ENCODE measurements at places on chromosomes 6 and 20. TPM values are rescaled to one million over a fixed set of nuclear protein-coding genes. Genes with fewer than 3 reads are reported as not detected.
A peak's percentile ranks its signal among the peaks of the same experiment; 100 is the strongest.

Gene GHRH
- not detected for total RNA-seq

Gene FOXF2
- 170 TPM for total RNA-seq

Gene SNX9
- total RNA-seq = 80.5 TPM

Gene SLC22A7
- total RNA-seq = not detected

Gene BTN1A1
- not detected for total RNA-seq

Gene TMEM170B
- total RNA-seq = 5.5 TPM

Gene OPRM1
- 1.2 TPM for total RNA-seq

Gene SLC35D3
- 0.17 TPM for total RNA-seq

Gene SCP2D1
- not detected for total RNA-seq

GRCh38 chr6:154304191-154304590 lies 52.4 kb downstream of the IPCEF1 start:
- DNase-seq = no peak

DNA sequence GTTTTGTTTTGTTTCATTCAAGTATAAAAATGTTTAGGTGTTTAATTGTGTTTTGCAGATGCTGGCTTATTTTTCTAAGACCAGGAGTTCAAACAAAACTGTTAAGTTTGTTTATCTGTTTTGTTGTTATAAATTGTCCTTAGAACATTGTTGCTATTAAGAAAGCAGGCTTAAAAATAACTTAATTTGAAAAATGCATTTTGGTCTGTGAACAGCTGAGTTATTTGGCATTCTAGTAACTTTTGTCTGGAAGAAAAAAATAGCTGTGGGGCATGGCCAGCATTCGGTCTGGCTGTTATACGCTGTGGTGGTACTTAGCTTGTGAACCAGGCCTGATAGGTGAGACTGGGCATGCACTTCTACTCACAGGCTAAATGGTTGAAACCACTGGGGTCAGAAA lies 37.8 kb downstream of the SLX4IP start:
- no peak for DNase-seq

GRCh38 chr6:138972226-138972665 lies 15.8 kb downstream of the REPS1 start:
- DNase-seq = no peak

GRCh38 chr6:8442150-8442549 lies 6.8 kb upstream of the SLC35B3 start:
- no peak for DNase-seq

- no peak for DNase-seq
These were observed 55.5 kb downstream of the TPBG start for GRCh38 chr6:82419132-82419581.

DNA sequence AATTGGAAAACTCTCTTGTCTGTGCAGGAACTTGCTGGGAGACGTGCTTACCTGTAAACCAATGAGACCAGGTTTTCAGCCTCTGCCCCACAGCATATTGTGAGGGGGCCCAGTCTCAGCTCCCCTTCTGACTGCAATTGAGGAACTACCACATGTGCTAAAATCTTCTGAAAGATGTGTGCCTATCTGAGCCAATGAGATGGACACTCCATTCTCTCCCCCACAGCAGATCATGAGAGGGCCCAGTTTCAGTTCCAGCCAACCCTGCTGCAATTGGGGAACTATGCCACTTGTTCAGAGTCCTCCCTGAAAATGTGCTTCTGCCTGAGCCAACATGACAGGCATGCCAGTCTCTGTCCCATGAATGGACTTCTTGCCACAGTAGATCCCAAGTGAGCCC lies 20.9 kb upstream of the PI3 start:
- DNase-seq = no peak

DNA sequence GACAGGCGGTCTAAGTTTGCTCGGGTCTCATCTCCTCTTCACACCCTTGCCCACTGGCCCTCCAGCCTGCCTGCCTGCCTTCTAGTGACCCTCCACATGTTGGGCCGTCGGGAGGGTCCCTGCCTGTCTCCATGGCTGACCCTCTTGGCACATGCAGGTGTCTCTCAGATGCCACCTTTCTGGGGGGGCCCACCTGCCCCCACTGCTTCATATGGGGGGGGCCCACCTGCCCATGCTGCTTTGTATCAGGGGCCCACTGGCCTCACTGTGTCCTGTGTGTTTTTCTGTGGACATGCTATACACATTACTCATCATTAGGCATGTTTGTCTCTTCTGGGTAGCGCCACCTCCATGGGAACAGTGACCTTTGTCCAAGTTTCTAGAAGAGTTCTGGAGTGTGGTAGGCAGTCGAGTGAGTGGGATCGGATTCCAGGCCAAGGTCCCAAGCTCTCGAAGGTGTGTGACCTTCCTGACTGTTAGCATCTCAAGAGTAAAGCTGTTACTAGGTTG lies 40.4 kb upstream of the KIF25 start:
- no peak for DNase-seq

DNA sequence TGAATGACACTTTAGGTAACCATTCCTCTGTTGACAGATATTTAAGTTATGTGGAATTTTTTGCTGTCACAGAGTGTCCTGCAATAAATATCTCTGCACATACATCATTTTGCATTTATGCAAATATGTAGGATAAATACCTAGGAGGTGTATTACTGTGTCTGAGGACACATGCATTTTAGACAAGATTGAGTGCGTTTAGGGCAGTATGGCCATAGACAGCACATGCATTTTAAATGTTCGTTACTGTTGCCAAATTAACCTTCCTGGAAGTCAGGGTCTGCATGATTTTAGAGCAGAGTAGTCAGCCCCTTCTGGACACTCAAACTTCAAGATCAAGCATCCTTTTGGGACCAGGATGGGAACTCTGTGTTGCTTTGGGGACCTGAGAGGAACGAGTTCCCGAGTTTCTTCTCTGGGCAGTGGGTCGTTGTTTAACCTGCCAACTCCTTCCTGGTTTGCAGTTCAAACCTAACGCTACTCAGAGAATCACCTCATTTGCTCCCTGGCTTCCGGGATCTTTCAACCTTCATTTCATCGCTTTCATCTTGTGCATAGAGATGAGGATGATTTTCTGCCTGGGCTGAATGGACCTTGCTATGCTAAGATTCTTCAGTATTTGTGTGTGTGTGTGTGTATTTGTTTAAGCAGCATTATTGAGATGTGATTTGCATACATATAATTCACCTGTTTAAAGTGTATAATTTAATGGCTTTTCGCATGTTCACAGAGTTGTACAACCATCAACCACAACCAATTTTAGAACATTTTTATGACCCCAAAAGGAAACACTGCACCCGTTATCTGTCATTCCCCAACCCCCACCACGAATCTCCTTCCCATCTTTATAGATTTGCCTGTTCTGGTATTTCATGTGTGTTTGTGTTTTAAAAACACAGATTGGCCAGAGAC lies 9.8 kb downstream of the BCAS4 start:
- DNase-seq = no peak

DNA sequence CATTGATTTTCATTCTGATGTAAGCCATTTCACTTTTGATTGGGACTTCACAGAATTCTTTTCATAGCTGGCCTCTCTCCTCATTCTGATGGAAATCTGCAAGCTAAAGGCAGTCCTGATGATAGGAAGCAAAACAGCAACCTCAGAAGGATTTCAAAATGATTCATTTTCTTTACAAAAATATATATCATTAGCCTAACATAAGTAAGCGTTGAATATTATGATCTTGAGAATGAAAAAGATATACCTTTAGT lies 143.1 kb upstream of the GJE1 start:
- DNase-seq = no peak

DNA sequence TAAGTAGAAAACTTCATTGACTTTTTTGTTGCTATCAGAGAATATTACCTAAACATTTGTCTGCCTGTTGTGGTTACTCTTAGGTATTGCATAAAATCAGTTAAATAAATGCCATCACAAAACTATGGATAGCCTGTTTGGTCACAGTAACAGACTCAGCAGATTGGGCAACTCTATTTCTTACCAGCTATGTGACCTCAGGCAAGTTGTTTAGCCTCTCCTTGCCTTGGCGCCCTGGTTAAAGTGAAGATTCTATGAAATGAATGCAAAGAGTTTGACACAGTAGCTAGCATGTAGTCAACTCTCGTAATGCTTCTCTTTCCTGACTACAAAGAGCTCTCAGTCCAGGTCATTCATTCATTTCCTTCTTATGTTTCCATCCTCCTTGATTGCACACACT lies 82.5 kb upstream of the ID4 start:
- no peak for DNase-seq

DNA sequence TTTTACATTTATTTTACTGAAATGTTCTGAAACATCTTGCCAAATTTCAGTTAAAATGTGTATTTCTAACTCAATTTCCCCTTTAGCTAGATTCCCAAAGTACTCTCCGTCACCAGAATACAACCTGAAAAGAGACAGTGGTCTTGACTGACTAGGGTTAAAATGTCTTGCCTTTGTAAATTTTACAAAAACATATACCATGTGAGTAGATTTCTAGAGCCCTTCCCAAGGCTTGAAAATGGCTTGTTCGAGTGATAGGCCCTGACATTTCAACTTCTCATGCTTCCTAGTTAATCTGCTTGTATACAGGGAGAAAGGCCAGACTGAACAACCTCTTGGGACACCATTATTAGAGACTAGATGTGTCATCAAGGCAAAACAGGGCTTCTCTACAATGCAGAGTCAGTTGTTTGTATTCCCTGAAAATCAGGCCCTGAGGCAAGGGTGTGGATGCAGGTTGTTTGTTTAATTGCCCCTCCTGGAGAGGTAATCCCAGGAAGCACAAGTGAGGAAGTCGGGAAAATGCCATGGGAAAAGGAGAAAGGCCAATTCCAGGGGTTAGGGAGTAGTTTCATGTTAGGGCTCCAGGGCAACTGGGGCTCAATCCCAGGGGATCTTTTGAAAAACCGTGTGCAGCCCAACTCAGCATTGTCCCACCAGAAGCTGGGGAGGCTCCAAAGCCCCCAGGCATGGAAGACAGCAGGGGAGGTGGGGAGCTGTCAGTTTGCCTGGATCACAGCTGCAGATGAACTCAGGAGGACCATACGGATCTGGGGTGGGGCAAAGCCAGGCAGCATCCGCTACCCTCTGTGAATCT lies 11.6 kb upstream of the TFB1M start:
- DNase-seq = no peak

DNA sequence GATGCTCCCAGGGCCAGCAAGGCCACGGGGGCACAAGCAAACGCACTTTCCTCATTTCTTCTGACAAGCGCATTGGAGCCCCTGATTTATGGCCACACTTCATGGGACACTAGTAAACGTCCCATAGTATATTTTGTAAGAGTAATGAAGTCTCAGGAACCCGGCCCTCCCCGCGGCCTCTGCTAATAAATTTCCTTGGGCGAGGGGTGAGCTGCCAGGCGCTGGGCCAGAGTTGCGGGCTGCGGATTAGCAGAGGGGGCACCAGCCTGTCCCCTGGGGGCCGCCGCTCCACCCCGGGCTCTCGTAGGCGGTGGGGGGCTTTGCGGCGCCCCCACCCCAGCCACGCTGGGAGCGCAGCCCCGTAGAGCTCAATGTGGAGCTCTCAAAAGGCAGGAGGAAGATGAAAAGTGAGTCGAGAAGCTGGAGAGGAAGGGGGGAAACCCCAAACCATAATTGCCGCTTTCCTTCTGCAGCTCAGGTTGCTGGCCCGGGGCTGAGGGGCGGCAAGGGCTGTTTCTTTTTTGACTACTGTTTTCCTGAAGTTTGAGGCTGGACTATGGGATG lies 173.6 kb downstream of the CDC5L start:
- no peak for DNase-seq

- DNase-seq = no peak
These were observed 4.9 kb upstream of the ZFP57 start for GRCh38 chr6:29685718-29686326.

DNA sequence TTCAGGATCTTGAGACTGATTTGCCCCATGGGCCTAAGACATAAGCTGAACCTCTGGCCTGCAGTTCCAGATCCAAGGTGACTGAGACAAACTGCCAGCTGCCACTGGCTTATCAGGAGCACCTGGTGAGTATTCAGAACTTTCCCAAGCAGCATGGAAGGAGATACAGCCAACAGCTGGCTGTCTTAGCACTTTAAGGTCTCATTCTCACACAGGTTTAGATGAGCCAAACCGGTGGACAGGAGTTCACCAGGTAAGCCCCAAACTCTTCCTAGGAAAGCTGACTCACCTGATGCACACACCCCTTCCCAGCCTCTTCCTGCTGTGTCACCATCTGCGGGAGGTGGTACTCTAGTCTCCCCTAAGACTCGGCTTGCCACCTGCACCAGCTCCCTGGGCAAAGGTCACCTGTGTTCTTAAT lies at the start of gene BANF2:
Gene BANF2, plus strand, starts transcription at position 36 of the 421 bp plus-strand sequence. CDS start 25,060 bp downstream, outside the sequence.
- DNase-seq = no peak

GRCh38 chr20:22525069-22525820 lies 59.1 kb downstream of the FOXA2 start:
- DNase-seq = peak; percentile 29

DNA sequence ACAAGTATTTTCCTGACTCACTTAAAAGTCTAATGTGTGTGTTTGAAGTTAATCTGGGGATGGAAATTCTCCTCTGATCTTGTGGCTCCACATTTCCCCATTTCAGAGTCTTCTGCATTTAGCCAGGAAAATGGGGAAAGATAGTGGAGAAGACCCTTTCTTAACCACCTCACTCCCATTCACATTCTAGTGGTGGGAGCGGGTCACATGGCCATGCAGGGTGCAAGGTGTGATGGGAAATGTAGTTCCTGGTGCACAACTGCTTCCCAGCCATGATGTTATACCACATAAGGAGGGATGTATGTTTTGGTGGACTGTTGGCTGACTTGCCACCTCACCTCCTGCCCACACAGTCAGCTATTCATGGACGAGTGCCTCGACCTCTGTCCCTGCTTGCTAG lies 61.8 kb downstream of the BANF2 start:
- no peak for DNase-seq

- DNase-seq = no peak
These were observed 319.2 kb upstream of the MOCS1 start for GRCh38 chr6:40253420-40253819.

DNA sequence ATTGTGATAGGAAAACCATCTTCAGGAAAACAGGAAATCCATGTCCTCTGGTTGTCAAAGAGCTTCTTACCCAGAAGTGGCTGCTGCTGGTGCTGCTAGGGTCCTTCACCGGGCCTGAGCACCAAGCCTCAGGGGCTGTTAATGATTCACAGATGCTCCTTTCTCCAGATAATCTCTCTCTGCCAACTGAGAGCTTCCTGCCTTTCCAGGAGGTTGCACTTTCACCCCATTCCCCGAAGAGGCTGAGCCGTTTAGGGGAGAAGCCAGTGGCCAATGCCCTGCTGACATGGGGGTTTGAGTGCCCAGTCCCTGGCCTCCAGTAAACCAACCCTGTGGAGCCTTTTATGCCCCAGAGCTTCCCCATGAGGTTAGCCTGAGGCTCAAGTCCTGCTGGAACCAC lies 122.4 kb downstream of the CBLN4 start:
- no peak for DNase-seq

GRCh38 chr20:21435576-21435975 lies 38.2 kb upstream of the NKX2-4 start:
- no peak for DNase-seq

DNA sequence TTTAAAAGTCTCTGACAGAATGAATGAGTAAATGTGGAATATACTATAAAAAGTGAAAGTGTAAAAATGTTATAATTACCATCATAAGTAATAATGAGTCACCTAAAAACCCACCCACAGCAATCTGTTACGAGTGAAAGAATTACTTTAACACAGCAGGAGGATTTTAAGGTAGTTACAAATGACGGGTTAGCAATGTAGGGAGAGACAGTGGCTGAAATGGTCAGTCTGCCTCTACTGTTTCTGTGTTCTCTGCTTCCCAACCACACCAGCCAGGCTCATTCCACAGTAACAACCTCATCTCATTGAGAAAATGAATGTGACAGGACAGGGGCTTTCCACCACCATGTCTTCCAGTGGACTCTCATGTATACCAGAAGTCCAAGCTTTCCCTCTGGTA lies 124.4 kb upstream of the KCNK16 start:
- DNase-seq = peak; percentile 50
